ENCODE measurements at places on chromosomes 3 and 15.

DNA sequence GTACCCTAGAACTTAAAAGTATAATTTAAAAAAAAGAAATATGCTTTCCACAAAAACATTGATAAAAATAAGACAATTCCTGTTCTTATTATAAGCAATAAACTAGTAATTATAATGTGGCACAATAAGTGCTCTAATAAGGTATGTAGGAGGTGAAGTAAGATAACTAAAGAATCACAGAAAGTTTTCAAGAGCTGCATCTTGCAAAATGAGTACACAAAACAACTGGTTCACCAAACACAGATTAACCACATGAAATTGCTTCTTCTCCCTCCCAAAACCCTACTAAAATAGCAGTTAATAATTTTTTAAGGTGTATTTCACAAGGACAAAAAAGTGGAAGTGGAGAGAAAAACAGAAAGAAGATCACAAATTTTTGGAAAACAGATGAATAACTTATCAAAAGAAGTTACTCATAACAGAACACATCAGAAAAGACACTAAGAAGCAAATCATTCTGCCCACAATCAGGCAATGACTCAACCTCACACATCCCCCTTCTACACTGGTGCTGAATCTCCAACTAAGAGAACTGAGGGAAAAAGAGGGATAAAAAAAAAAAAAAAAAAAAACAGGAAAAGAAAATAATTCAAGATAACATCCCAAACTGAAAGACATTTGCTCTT is 64.2 kb downstream of the TBC1D5 start:
- DNase-seq: no peak

DNA sequence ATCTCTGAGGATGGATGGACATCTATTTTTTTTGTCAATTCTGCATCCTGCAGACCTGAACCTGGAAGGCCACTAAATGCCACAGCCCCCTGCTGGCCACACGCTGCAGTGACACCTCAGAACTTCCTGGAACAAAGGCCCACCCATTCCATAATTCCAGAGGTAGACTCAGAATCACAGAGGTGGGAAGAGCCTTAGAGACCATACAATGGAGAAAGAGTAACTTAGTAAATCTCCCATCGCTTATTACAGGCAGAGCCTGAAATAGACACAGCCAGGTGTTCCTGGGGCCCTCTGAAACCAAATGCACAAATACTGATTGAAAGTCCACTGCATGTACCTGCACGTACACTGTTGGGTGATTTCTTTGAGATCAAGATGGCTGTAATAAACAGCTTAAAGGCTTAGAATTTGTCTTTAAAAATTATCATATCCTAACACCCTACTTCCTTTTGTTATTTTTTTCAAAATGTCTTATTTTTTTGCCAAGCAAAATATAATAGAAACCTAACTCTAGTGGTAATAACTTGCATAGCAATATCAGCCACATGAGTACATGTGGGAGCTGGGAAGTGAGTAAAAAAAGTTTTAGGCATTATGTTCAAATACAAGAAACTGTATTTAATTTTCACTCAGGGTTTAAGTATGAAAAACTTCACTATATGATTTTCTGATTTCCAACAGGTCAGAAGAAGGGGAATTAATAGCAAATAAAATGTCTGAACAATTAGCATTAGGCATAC is 62.7 kb downstream of the EOMES start:
- peak; percentile 42 for DNase-seq

DNA sequence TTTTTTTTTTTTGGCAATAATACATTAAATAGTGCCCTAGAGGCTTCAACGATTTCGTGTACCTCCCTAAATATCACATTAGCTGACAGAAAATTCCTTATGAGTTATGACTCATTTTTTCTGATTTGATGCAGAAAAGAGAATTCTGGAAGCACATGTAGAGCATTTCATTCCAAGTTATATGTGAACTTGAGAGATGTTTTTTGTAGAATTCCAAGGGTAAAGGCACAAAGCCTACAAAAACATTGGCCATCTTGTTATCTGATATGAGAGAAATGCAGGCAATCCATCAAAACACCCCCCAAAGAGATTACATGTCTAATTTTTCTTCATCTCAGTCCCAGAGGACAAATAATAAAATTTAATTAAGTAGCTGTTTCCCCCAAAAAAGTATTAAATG is 6.7 kb upstream of the PFN2 start:
- no peak for DNase-seq

DNA sequence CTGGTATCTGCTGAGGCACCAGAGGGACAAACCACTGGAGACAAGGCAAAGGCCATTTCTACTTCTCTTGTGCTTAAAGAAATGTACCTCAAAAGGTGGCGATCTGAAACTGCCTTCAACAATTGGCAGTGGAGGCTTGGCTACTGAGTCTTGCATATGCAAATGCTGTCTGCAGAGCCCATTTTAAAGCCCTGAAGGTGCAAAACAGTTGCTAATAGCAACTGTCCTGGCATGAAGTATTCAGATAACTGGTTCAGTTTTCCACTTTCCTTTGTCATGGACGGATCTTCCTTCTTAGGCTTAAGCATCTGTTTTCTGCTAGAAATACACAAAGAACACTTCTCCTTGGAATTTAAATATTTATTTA is 71.4 kb upstream of the PSMD6 start:
- DNase-seq: no peak

DNA sequence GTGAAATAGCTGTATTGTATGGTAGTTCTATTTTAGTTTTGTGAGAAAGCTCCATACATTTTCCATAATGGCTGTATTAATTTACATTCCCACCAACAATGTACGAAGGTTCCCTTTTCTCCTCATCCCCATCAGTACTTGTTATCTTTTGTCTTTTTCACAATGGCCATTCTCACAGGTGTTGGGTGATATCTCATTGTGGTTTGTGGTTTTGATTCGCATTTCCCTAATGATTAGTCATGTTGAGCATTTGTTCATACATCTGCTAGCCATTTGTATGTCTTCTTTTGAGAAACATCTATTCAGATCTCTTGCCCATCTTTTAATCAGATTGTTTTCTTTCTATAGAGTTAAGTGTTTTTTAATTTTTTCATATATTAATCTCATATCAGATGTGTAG is 931.9 kb downstream of the IGSF11 start:
- no peak for DNase-seq

DNA sequence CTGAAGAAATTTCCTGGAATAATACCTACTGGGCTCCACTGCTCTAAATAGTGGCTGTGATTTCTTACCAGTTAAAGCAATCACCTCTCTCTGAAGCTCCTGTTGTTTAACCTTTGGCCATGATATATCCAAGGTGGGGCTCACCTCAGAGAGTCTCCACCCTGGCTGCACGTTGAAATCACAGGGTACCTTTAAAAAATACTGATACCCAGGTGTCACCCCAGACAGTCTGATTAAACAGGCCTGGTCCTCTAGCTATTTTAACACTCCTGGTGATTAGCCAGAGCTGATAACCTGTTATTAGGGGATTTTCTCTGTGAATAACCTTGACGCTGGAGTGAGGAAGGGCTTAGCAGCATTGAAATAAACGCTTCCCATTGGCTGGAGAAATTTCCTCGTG is 22.3 kb upstream of the ZBTB38 start:
- DNase-seq: no peak

- no peak for DNase-seq
These were observed 952.8 kb downstream of the ROBO1 start for GRCh38 chr3:78814893-78815562.

DNA sequence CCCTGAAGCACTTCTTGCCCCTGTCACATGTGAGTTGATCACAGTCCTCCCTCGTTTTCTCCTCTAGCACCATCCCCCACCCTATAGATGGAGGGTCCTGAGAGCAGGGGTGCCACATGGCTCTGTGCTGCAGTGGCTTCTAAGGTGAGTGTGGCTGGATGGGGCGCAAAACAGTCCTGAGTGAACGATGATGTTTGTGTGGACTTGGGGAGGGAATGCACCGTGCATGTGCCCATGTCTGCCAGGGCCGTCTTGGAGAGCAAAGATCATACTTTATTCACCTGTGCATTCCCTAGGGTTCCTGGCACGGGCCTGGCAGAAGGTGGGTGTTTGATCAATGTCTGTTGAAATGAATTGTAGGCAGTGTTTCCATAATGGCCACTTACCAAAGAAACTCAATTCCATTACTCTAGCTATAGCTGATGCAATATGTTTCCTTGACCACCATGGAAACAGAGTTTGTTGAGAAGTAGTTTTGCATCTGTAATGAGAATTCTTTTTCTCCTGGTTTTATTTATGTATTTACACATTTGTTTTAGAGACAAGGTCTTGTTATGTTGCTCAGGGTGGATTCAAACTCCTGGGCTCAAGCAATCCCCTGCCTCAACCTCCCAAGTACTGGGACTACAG is 58.0 kb downstream of the ABTB1 start:
- no peak for DNase-seq

DNA sequence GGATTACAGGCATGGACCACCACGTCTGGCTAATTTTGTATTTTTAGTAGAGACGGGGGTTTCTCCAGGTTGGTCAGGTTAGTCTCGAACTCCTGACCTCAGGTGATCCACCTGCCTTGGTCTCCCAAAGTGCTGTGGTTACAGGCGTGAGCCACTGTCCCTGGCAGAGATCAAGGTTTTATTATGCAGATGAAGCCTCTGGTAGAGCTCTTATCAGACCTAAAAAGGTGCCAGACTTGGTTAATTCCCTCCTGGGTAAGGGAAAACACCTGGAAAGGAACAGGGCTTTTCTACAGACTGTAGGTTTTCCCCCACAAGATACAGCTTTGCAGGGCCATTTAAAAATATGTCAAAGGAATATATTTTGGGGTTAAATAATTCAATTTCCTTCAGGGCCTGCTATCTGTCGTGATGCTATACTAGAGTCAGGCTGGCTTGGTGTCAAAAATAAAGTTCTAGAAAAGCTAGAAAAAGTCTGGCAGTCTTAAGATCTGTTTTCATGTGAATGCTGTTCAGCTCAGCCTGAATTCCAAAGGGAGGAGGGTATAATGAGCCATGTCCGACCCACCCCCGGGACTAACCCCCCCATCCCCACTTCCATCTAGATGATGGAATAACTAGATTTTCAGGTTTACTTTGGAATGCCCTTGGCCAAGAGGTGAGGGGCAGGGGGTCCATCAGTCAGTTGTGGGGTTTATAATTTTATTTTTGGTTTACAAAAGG is 1.9 kb upstream of the BLOC1S6 start:
- DNase-seq: no peak

DNA sequence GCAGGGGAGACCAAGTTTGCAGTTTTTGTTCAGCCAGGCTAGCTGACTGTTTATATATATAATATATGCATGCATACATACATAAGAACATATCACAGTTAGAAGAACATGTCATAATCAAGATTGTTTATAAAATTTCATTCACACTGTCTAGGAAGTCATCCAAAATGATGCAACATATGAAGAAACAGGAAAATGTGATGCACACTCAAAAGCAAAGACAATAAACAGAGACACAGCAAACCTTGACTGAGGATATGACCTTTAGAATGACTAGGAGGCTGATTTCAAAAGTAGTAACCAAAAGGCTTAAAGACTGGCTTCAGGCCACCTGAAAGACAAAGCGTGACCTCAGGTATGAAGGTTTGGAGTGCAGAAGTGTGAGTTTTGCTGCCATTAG is 166.2 kb upstream of the NDN start:
- DNase-seq: no peak

DNA sequence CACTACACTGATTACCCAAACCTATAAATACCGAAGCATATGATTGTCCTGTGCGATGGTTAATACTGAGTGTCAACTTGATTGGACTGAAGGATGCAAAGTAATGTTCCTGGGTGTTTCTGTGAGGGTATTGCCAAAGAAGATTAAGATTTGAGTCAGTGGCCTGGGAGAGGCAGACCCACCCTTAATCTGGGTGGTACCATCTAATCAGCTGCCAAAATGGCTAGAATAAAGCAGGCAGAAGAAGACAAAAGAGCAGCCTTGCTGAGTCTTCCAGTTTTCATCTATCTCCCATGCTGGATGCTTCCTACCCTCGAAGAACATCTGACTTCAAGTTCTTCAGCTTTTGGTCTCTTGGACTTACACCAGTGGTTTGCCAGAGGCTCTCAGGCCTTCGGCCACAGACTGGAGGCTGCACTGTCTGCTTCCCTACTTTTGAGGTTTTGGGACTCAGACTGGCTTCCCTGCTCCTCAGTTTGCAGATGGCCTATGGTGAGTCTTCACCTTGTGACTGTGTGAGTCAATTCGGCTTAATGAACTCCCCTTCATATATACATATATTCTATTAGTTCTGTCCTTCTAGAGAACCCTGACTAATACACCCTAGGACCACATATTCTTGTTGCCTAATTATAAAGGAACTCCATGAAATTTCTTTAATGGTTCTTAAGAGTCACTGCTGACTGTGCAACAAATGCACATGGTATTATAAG is 31.7 kb downstream of the CSNK1G1 start:
- no peak for DNase-seq

GRCh38 chr15:90845201-90845949 is 23.0 kb upstream of the FURIN start:
- no peak for DNase-seq

DNA sequence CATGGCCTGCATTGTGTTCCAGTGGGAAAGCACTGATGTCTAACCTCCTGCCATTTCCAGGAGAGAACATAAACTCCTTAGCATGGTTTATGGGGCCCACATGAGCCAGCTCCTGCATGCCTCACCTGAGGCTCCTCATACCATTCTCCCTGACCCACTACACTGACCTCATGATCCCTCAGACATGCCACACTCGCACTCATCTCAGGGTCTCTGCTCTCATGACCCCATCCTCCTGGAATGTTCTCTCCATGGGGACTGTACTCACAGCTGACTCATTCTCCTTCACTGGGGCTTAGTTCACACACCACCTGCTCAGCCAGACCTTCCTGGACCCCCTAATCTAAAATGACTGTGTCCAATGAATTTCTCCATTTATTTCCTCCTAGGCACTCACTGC is 4.0 kb upstream of the LMCD1 start:
- DNase-seq: no peak

- no peak for DNase-seq
These were observed 13.2 kb downstream of the MEIS2 start for GRCh38 chr15:37087131-37087588.

- DNase-seq: no peak
These were observed 439.6 kb downstream of the PLOD2 start for GRCh38 chr3:145721273-145721805.

- no peak for DNase-seq
These were observed 12.4 kb upstream of the IREB2 start for GRCh38 chr15:78425643-78426042.

DNA sequence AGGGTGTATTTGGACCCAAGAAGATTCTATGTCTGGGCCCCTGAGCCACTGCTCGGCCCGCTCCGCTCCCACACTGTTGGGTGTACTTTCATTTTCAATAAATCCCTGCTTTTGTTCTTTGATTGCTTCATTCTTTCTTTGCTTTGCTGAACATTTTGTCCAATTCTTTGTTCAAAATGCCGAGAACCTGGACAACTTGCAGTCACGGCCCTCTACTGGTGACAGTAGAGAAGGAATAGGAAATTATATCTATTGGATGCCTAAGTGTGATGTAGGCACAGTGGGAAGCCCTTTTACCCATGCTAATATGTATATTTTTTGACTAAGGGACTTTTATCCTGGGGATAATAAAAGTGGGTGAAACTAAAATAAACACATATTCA is 340.8 kb downstream of the LRRC3B start:
- DNase-seq: no peak

GRCh38 chr3:173128633-173129032 is 12.4 kb downstream of the SPATA16 start:
- no peak for DNase-seq
